Fibroblast of the aortic adventitia (primary cell): ENCODE measurements at places on chromosomes 3 and 15.

DNA sequence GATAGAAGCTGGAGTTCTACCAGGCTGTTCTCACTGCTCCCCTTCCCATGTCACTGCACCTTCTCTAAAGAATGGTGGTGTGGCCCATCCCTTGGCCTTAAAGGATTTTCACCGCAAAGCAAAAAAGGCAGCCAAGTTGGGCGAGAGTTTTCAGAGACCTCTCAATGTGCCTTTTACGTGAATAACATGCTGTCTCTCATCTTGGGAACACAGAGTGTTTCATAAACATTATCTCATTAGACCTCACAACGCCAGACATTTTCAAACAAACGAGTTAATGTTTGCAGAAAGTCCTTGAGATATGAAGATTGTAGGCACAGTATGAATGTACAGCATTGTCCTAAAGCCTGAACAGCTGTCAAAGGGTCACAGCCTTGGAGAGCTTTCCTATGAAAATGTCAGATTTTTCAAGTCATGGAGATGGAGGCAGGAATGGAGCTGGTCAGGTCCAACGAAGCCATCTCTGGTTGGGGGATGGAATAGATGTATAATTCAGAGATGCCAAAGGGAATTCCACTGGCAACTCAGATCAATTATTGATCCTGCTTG, 21.3 kb downstream of the TM4SF1 start:
- no peak for DNase-seq

GRCh38 chr15:52778457-52778856, 11.7 kb downstream of the ONECUT1 start:
- DNase-seq, result no peak

DNA sequence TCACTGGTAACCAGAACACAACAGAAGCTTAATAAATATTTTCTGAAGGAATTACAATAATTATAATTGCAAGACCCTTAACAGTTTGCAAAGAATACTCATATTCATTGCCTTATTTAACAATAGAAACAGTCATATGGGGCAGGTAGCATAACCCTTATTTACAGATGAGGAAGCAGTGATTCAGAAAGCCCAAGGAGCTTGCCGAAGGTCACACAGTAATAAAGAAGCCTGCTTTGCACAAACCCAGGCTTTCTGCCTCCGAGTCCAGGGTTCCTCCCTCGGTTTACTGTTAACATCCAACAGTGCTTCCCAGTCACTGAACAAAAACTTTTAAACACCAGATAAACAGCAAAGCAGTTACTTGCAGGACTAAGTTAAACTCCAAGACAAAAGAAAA, 35.3 kb downstream of the SRGAP3 start:
- no peak for DNase-seq

- no peak for DNase-seq
Observed at GRCh38 chr15:46786590-46787285, 930.6 kb upstream of the SEMA6D start.

DNA sequence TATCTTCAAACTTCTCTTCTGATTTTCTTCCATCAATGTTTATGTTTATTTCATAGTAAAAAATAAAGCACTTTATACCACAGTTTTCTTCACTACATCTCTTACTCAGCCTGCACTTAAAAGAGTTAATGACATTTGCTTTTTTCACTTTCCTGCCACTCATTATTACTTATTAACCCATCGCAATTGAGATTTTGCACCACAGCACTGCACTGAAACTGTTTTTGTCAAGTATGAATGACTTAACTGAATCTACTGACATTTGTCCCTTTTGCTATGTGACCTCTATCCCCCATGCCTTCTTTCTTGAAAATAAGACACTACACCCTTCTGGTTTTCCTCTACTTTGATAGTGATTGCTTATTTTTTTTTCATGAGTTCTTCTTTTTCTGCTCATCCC, 739.7 kb upstream of the DPPA4 start:
- no peak for DNase-seq

- DNase-seq, result no peak
Observed at GRCh38 chr3:2334921-2335320, 236.3 kb downstream of the CNTN4 start.

DNA sequence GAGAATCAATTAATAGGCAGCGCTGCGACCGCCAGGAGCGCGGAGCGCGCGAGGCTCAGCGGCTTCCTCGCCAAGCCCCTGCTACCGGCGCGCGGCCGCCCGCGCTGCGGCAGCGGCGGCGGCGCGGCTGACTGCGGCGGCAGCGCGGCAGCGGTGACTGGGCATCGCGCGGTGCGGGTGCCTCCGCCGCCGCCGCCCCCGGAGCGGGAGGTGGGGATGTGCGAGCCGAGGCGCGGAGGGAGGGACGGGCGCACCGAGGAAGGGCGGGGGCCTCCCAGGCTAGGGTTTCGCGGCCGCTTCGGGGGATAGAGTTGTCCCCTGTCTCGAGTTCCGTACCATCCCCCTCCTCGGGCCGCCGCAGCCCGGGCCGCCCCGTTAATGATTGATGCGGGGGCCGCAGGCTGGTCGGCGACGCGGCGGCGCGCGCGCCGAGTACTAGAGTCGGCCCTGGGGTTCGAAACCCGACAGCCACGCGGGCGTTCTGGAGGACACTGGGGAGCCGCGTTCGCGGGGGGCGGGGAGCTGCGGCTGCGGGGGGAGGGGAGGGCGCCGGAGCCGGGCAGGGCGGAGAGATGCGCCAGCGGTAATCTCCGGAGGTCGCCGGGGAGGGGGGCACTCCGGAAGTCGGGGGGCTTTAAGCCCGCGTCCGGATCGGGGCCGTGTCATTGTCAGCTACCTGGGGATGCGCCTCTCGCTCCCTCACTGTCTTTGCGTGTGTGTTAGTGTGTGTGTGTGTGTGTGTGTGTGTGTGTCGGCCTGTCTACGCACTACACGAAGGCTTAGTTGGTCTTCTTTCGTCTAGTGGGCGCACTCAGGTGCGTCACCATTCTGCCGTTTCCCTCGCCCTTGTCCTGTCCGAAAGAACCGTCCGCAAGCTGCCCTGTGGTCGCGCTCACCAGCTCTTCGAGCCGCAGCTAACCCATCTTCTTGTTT, at the start of gene PAQR9:
Gene PAQR9, minus strand, starts transcription at position 159 of the 933 bp plus-strand sequence. CDS start 338 bp downstream, outside the sequence.
- DNase-seq, result peak; percentile 10

DNA sequence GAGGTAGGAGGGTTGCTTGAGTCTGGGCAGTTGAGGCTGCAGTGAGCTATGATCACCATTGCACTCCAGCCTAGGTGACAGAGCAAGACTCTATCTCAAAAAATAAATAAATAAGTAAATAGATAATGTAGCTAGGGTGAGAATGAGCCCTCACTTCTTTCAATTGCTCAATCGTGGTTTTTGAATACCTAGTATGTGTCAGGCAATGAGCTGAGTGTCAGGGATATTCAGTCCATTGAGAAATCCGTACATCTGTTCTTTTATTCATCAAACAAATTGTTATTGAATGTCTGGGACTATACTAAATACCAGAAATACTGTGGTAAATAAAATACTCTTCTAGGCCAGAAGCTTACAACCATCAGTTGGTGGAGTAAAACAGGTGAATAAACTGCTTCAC, 6.2 kb upstream of the ZNF148 start:
- DNase-seq, result peak; percentile 5

DNA sequence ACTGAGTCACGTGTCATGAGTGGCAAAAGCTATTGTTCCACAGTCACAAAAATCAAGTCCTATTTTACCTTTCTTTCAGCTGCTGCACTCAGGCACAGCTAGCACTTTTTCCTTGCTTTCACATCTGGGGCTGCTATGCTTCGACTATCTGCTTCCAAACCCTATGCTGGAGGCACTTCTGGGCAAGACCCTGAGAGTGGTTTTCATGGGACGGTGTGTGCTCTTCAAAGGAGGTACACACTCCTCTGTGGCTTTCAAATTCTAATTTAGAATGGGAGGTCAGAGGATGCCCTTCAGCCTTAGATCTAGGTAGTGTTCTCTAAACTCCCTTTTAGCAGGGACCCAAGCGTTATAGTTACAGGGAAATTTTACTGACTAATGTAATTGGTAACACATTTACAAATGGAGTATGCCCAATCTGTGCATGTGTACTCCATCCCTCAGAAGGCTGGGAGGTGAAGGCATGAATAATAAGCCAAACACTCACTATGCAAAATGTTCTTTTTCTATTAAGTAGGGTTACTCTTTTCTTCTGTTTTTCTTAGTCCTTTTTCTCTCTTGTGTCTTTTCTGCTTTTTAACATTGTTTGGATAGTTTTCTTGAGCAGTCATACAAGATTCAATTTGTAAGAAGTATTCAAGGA, 188.3 kb downstream of the LSAMP start:
- peak; percentile 60 for DNase-seq

DNA sequence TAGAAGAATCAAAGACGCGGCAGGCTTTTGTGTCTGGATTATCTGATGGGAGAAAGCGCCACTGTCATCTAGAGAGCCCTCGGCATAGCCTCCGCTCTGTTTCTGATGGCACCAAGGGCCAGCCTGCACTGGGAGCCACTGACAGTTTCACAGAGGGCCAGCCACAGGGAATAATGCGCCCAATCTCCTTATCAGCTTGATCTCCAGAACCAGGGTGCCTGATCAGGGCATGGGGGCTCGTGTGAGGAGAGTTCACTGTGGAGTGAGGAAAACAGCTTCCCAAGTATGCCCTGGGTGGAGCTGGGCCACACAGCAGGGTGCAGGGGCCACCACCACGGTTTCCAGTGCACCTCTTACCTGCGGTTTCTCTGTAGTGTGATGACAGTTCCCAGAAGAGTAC, 29.8 kb upstream of the CLK3 start:
- DNase-seq, result no peak

- peak; percentile 2 for DNase-seq
Observed at GRCh38 chr3:5095886-5096285, 26.2 kb upstream of the ARL8B start.

DNA sequence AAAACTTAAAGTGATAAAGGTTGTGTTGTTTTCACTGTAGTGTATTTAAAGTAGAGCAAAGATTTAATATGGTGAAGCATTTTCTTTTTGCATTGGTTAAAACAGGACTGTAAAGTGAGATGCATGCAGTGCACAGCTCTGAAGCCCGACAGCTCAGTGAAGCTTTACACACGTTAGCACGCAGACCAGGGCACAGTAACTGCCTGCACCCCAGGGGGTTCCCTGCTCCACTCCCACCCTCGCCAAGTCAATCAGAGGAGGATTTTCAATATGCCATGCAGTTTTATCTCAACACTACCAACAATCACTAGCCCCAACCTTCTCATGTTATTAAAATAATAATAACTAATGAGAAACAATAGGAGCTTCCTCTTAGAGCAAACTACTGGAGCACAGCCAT, 28.1 kb upstream of the BCL2L10 start:
- no peak for DNase-seq

DNA sequence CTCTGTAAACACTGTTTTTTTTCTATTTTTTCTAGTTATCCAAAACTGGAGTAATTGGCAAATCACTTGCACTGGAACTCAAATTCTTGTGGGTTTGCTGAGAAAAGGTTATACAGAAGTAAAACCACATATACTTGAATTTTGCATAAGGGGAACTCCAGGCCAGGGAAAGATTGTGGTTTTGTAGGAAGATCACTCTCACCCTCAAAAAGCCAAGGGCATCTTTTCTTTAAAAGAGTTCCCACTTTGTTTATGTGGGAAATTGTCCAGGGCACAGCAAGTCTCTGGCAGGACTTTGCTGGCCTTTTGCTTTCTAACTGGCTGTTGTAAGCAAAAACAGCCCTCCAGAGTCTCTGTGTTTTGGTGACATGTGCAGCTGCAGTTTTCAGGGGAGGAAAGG, 340.3 kb upstream of the RBMS3 start:
- DNase-seq, result peak; percentile 93

- DNase-seq, result no peak
Observed at GRCh38 chr3:150260398-150260710, 147.7 kb upstream of the TSC22D2 start.

DNA sequence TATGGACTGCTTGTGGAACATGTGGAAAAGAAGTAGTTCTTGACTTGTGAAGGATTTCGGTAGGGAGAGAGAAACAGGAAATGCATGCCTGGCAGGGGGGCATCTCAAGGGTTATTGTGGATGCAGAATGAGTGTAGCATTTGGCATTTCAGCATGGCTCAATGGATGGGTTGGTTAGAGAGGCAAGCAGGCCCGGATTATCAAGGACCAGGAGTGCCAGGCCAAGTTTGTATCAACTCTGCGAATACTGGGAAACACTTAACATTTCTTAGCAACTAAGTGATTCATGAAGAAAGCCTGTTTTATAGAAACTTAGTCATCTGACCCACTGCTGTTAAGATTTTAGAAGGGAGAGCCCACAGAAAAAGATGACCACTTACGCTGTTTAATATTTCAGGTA, 33.6 kb downstream of the KIF15 start:
- DNase-seq, result no peak

- DNase-seq, result peak; percentile 52
Observed at GRCh38 chr3:129525341-129525968, 3.0 kb upstream of the RHO start.

DNA sequence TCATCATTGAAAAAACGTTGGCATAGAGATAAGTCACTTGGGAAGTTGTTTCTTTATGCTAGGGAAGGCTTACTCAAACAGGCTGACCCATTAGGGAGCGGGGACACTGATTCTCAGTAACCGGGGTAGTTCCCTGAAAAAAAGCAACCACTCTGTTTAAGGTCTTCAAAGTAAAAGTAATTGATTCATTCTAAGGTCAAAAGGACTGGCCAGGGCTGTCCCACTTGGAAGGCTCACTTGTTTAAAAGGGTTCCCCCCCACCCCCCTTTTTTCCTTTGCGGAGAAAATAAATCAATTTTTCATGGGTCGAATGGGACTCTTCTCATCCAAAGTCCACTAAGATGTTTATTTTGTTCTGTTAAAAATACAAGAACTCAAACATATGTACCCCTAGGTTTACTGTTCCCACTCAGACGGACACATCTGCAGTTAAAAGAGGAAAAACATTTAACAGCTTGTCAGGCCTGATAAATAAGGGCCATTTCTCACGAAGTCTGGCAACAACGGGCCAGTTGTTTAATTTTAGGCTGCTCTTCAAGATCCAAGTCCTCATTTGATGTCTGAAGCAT, 53.0 kb downstream of the ARHGEF3 start:
- DNase-seq, result no peak

DNA sequence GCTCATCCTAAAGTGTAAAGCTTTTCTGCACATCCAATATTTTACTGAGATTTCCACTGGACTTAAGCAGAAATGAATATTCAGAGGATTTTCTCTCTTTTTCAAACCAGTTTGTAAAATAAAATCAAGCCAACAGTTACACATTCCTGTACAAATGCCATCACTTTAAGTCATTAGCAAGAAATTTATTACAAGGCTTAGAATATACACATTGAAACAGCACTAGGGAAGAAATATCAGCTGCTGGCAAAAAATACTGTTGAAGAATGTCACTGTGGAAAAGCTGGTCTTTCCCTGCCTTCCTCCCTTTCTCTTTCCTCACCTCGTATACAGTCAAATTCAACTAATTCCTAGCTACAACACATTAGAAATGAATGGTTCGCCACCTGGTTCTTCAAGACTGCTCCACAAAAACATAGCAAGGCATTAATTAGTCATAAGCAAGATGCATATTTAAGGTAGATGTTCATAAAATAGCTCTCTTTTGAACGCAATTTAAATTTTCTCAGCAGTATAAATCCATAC, 21.3 kb downstream of the PLOD2 start:
- DNase-seq, result peak; percentile 30

- DNase-seq, result no peak
Observed at GRCh38 chr15:97129674-97130073, 799.2 kb downstream of the NR2F2 start.

- peak; percentile 67 for DNase-seq
Observed at GRCh38 chr15:43067717-43068461, 37.9 kb downstream of the UBR1 start.
